Naive thymus-derived CD8-positive, alpha-beta T cell (primary cell): ENCODE measurements at places on chromosomes 6 and 20. TPM values are rescaled to one million over a fixed set of nuclear protein-coding genes. Genes with fewer than 3 reads are reported as not detected.

- no peak for DNase-seq
Observed at GRCh38 chr20:19382386-19383340, 170.2 kb downstream of the SLC24A3 start.

DNA sequence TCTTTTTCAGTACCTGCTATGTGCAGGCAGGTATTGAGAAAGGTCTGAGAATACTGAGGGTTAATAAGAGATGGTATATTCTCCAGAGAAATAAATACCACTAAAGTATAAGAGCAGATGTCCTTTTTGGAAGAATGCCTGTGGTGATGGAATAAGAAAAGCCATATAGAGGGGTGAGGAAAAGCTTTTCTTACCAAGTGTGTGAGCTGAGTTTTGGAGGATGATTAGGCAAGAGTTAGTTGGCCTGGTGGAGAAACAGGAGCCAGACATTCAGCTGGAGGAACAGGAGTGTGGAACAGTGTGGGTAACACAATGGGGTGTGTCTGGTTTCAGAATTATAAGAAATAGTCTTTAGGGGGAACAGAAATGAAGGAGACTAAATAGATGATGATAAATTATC lies 19.9 kb downstream of the ZNF451 start:
- no peak for DNase-seq

HMGCLL1 gene
- not detected for polyA plus RNA-seq

GRCh38 chr20:40683894-40684268 lies 5.2 kb downstream of the MAFB start:
- DNase-seq, result no peak

QKI gene
- 8.8 TPM for polyA plus RNA-seq

DNA sequence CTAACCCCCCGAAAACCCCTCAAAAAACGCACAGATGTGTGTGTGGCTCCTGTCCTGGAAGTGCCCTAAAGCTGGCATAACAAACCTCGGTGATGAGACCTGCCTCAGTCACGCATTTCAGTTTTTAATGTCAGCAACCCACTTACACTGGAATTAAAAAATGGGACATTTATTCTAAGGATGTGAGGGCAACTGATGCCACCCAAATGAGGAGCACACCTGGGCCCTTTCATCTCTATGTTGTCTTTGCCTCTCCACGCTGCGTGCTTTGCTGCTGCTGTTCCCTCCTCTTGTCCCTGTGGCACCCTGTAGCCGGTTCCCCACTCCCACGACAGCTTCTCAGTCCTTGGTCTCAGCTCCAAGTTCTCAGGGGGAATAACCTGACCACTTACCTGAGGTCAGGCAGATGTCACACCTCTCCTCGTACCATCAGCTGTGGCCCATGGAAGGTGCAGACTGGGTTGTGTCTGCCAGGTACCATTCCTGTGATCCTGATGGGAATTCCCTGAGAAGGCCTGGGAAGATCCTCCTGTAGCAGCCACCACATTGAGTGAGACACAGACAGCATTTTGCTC lies 134.2 kb upstream of the THBS2 start:
- DNase-seq, result no peak

- DNase-seq, result no peak
Observed at GRCh38 chr20:50367104-50367674, 143.0 kb upstream of the PTPN1 start.
